ENCODE measurements at places on chromosomes 13 and 19.

GRCh38 chr13:111513766-111514609, 193.5 kb downstream of the TEX29 start:
- DNase-seq = no peak

DNA sequence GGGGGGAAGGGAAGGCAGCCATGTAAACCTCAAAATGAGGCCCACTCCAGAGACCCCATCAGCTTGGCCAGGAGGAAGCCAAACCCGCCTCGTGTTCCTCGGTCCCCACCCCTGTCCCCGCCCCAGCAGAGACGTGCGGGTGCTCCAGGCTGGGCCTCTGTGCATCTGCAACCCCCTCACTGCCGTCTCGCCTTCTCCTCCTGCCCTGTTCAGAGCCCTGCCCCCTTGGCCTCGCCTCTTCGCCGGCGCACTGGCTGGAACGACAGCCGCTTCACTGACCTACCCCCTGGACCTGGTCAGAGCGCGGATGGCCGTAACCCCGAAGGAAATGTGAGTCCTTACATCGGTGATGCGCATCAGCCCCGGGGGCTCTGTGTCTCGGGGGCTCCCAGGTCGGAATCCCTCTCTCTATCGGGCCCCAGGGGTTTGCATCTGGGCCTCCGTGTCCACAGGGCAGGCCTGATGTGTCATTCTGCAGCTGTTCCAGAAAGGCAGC, 32.2 kb downstream of the TMEM161A start:
- no peak for DNase-seq

DNA sequence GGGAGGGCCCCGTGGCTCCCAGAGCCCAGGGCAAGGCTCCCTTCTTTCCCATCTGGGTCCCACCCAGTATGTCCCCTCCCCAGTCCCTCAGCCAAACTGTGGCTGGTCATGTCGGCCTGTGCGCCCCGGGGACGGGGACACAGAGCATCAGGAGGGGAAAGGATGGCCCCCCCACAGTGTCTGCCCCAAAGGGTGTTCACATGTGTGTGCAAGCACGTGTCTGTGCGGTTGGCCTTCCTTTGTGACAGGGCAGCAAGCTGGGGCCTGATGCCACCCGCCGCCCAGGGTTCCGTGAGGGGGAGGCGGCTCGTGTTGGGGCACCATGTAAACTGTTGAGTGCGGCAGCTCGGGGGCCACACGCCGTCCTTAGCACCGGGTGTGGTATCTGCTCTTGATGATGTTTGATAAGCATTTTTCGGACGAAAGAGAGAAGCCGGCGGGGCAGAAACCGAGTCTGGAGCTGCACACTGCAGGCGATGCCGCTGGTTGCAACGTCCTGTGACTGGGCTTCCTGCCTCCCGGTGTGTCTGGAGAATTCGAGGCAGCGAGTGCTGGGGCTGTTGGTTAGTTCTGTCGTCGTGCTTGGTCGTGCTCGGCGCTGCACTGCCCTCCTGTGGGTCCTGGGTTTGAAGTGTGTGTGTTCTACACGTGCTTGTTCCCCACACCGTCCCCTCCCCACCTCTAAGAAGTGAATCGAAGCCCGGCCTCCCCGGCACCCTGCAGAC, 18.4 kb downstream of the GNA11 start:
- DNase-seq = no peak

- no peak for DNase-seq
These were observed 362.4 kb downstream of the KCTD12 start for GRCh38 chr13:76523740-76524340.

GRCh38 chr19:4149518-4150288, 3.7 kb upstream of the CREB3L3 start:
- DNase-seq = no peak

- DNase-seq = no peak
These were observed 94.1 kb downstream of the TNFSF13B start for GRCh38 chr13:108363666-108364065.

DNA sequence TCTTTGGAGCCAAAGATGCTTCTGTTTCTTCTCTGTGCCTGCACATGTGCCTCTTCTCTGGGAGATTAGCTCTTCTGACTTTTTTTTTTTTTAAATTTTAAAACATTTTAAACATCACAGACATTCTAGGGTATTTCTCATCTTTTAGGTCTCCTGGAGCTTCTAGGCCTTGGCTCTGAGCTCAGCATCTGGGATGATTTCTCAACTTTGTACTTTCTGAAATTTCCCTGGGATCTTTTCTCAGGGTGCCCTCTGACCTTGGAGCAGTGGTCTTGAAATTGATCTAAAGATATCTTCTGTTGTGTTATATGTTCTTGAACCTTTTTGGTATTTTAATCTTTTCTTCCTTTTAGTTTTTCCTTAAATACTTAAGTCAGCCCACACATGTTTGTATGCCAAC, 6.2 kb downstream of the WASF3 start:
- no peak for DNase-seq

GRCh38 chr19:17049711-17050280, 23.2 kb upstream of the CPAMD8 start:
- no peak for DNase-seq

DNA sequence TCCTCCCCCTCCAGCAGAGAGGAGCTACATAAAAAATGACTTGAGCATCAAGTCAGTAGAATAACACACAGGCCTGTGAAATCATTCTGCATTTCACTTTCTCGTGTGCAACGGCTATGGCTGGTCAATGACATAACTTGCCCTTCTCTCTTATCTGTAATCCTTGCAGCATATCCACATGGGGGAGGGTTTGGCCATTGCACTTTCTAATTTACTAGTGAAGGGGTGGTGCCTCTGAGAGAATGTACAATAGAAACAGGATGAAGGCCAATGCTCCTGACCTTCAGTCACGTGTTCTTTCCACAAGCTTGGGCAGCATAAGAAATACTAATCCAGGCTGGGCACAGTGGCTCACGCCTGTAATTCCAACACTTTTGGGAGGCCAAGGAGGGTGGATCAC, 641.0 kb upstream of the ARGLU1 start:
- no peak for DNase-seq

Data from cortex of kidney (tissue), 1 donor.